ENCODE measurements at places on chromosomes 6 and 20. TPM values are rescaled to one million over a fixed set of nuclear protein-coding genes. Genes with fewer than 3 reads are reported as not detected.
A peak's percentile ranks its signal among the peaks of the same experiment; 100 is the strongest.

DNA sequence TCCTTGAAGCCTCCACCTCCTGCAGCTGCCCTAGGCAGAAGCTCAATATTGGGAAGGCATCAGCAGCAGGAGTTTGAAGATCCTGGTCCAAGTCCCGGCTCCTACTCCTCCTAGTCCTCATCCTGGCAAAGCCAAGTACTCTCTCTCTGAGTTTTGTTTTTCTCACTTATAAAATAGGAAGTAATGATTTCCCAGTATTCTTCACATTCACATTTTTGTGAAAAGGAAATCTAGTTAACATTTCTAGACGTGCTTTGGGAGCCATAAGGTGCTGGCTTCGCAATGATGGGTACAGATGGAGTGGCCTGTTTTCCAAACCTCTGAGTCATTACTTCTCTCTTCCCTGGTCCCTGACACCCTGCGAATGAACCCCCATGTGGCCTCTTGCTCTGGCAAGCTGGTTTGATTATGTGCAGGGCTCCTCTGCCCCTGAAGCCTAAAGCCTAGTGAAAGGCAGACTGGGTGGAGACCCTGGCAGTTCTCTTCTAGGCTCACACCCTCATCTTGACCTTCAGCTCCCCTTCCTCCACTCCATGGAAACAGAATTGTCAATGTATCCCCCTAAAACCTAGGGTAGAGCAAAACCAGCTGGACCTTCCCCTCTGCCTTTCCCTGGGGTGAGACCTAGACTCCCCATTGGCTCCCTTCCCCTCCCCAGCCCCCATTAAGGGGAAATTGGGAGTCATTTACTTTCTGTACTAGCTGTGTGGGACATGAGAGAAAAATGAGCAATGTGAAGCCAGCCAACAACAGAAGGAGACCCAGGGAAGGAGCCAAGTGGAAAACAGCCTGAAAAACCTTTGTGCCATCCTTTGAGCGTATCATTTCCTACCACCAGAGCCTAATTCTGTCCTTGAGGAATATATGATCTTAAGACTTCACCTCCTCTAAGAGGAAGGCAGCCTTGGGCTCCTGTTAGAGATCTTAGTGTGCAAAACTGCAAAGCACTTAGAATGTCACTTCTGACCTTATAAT, 158.4 kb downstream of the UST start:
- DNase-seq: no peak

DNA sequence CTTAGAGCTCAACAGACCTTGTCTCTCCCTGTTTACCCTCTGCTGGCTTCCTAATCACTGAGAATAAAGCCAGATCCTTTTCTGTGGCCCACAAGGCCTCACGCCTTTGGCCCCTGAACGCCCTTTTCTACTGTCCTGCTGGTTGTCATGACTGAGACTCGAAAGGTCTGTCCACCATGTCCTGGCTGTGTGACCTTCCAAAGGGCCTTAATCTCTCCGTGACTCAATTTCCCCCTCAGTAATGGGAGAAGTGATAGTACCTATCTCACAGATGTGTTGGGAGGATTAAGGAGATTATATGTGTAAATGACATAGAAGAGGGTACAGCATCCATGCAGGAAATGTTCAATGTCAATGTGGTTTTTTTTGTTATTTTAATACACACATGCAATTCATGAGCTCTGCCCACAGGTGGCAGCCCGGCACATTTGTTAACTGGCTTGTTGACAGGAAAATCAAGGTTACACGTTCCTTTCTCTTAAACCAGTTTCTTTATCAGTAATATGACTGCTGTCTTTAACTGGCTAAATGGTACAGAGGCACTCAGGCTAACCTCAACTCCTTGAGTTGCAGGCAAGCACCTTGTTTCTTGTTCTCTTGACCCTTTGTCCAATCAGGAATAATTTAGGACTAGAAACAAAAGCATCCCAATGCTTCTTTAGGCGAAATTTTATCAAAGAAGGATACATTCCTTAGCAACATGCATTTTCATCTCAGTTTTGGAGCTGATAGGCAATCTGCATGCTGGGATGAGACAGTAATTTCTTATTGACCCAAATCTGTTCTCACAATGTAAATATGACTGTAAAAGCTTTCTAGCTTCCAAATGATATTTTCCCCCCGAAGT, 16.6 kb downstream of the SLC22A1 start:
- DNase-seq: peak; percentile 64

- no peak for DNase-seq
These were observed 17.6 kb downstream of the TMEM74B start for GRCh38 chr20:1166948-1167720.

- no peak for DNase-seq
These were observed 116.2 kb downstream of the SULF2 start for GRCh38 chr20:47669152-47669425.

GRCh38 chr6:143333081-143333480, 117.4 kb downstream of the ADAT2 start:
- DNase-seq: no peak

DNA sequence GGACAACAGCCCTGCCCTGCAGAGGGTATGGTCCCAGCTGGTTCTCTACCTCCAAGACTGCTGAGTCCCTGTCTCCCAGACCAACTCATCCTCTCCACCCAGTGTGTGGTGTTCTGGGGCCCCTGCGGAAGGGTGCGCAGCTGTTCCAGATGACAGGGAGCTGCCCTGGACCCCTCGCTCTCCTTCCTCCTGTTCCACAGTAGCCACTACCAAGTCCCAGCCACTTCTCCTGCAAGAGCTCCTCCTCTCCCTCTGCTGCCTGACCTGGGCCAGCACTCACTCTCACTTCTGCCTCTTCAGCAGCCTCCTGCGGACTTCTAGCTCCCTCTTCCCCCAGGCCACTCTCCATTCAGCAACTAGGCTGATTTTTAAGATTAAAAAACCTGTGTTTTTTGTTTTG, 40.1 kb upstream of the TMEM181 start:
- DNase-seq: no peak

GRCh38 chr6:46645265-46645664, 7.4 kb downstream of the CYP39A1 start:
- no peak for DNase-seq

DNA sequence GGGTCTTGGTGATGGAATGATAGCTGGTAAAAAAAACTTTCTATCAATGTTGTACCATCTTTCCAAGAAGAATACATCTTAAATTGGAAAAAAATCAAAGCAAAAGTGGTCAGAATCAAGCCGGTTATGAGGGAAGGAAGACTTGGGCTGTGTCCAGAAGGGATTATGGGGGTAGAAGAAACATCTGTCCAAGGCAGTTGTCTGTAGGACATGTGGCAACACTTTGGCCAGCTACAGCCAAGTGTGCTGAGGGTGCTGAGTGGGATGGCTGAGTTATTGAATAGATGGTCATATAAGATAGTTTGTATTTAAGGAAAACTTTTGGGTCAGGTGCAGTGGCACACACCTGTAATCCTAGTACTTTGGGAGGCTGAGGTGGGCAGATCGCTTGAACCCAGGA, 38.4 kb downstream of the INSM1 start:
- DNase-seq: no peak

DNA sequence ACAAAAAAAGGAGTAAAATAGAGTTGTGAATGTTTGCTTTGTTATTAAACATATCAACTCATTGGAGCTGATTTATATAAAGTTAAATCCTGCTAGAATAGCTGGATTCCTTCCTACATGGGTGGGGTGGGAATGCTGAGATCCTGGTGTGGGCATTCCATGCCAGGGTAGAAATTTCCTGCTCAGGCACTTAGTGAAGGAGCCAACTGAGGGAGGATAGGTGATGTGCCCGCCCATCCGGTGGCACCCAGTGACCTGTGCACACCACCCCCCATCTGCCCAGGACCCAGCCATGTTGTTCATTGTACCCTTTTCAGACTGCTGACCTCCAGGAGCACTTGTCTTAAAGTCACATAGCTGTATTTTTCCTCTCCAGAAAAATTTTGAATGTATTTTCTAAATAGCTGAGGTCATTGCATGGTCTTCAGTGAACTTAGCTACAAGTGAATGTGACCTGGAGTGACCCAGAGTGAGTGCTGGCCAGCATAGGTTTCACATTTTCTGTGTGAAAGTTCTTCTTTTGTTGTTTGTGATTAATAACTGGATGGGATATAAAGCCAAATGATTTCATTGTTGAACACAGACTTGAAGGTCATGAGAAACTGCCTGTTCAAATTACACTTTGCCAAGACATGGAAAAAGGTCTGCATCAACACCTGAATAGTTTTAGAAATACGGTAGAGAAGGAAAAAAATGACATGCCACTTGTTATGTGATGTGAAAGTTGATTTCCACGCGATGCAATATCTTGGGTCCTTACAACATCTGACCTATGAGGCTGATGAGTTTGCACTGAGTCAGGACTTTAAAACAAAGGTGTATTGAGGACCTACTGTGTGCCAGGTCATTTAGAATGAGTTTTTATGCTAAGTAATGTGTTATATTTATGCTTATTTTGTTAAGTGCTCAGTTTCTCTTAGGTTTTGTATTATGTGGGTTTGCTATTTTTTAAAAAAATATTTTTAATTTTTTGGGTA, 77.2 kb downstream of the UTRN start:
- DNase-seq: no peak

DNA sequence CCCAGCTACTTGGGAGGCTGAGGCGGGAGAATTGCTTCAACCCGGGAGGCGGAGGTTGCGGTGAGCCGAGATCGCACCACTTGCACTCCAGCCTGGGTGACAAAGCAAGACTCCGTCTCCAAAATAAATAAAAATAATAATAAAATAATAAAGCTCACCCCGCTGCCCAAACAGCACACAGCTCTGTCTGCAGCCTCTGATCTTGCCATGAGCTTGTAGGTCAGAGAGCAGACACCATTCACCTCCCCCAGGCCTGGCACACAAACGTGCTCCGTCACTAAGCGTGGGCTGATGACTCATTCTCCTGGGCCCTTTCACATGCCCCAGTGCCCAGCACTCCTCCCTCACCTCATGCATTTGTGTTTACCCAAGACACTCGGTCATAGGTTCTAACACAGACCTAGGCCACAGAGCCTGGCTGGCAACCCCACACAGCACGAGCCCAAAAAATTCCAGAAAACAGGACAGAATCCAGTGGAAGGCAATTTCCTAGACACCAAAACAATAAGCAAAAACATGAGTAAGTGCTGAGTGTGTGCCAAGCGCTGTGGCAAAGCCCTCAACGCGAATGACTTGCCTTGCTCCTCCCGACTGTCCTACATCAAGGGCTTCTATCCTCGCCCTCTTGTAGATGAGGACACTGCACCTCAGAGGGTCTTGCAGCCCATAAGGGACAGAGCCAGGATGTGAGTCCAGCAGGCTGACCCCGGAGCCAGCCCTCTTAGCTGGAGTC, 18.0 kb downstream of the ATP9A start:
- peak; percentile 80 for DNase-seq

DNA sequence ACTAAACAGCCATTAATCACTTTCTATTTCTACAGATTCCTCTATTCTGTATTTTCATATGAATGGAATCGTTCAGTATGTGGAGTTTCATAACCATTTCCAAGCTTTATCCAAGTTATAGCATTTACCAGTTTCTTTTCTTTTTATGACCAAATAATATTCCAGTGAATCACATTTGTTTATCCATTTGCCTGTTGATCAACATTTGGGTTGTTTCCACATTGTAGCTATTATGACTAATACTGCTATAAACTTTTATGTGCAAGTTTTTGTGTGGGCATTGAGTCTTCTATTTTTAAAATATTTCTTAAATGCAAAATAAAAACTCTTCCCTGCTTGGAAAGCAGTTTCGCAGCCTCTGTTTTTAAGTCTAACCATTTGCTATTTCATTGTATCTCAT, 336.4 kb upstream of the OPRM1 start:
- no peak for DNase-seq

- DNase-seq: no peak
These were observed 1.2 kb downstream of the SLC35B2 start for GRCh38 chr6:44255871-44256774.

DNA sequence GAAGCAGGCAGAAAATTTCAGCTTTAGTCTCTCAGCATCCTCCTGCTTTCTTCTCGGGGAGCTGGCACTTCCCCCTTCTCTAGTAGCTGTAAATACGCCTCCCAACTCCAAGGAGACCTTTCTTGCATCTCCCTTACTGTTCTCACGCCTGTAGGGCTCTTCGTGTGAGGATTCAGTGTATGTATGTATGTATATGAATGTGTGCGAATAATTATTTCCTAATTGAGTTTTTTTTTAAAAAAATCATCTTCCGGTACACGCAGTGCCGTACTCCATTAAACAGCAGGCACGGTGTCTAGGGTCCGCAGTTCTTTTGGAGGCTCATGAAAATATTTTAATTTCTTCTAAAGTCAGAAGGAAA, 85.4 kb downstream of the HFE start:
- DNase-seq: peak; percentile 62

GRCh38 chr6:122553697-122554096, 56.5 kb upstream of the PKIB start:
- no peak for DNase-seq

- DNase-seq: no peak
These were observed 23.1 kb downstream of the NEDD9 start for GRCh38 chr6:11209369-11209768.

- DNase-seq: no peak
These were observed 125.1 kb upstream of the BTBD3 start for GRCh38 chr20:11792568-11792953.

DNA sequence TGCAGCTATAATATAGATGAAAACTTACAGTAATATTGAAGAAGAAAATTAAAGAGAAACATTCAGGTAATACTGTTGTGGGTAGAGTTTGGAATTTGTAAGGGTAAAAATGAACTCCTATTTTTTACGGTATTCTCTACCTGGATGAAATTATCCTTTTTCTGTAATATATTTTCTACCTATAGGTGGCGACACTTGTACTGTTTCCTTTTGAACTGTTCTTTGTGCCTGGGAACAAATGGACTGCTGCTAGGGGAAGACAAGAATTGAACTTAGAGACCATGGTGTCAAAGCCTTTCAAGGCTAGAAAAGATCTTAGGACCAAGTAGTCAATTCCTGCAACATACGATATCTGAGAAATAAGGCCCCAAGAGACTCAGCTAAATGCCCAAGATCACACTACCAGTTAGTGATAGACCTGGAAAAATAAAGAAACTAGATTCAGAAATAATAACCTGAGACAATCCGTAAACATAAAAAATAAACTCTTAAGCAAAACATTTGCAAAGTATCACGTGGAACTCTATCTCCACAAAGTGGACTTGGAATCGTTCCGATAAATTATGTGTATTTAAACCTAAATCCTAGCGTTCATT, 383.8 kb downstream of the TFAP2A start:
- DNase-seq: no peak

GRCh38 chr6:165774903-165775601, 112.0 kb upstream of the PDE10A start:
- no peak for DNase-seq

The MDFI gene
- 101 TPM for polyA plus RNA-seq

The PRDM1 gene
- polyA plus RNA-seq: 9.9 TPM

The RBM39 gene
- polyA plus RNA-seq: 632 TPM

The TRDN gene
- not detected for polyA plus RNA-seq

The TAF11 gene
- polyA plus RNA-seq: 52.1 TPM

The SMLR1 gene
- polyA plus RNA-seq: 0.23 TPM

The DHX16 gene
- 34.0 TPM for polyA plus RNA-seq

The GPLD1 gene
- 3.0 TPM for polyA plus RNA-seq
